ENCODE measurements at places on chromosomes 13 and 19. TPM values are rescaled to one million over a fixed set of nuclear protein-coding genes. Genes with fewer than 3 reads are reported as not detected.

TEX101 gene
- polyA plus RNA-seq = not detected

SLC10A2 gene
- polyA plus RNA-seq = not detected

CACNG6 gene
- not detected for polyA plus RNA-seq

FPR2 gene
- not detected for polyA plus RNA-seq

KCNK6 gene
- 2.6 TPM for polyA plus RNA-seq

GRIK5 gene
- polyA plus RNA-seq = not detected

FXYD1 gene
- polyA plus RNA-seq = 2.1 TPM

RFPL4A gene
- not detected for polyA plus RNA-seq

ZNF507 gene
- 7.5 TPM for polyA plus RNA-seq

TMEM38A gene
- polyA plus RNA-seq = 4.7 TPM

U2AF1L4 gene
- polyA plus RNA-seq = 48.4 TPM

CARM1 gene
- polyA plus RNA-seq = 0.59 TPM

Data from CD4-positive, CD25-positive, alpha-beta regulatory T cell (primary cell).